Transverse colon (tissue), 4 donors: ENCODE measurements at places on chromosomes 13 and 19. TPM values are rescaled to one million over a fixed set of nuclear protein-coding genes. Genes with fewer than 3 reads are reported as not detected.

The PCDH17 gene
- total RNA-seq = 0.80 TPM

GRCh38 chr13:50512474-50513299 lies 330.8 kb downstream of the DLEU7 start:
- H3K27ac ChIP-seq = peak overlapping the region; percentile 84
- peak overlapping the region; percentile 41 for H3K4me3 ChIP-seq
- no peaks in the 10 kb centered on the region for H3K36me3 ChIP-seq
- DNase-seq = peak; percentile 75
- H3K27me3 ChIP-seq = no peaks in the 10 kb centered on the region

- peaks cover 92% of the 10 kb centered on the region for H3K4me1 ChIP-seq
- H3K27ac ChIP-seq = peak overlapping the region; percentile 91
- peak overlapping the region; percentile 55 for H3K4me3 ChIP-seq
- no peak for DNase-seq
- H3K36me3 ChIP-seq = no peaks in the 10 kb centered on the region
- H3K27me3 ChIP-seq = no peaks in the 10 kb centered on the region
These were observed 7.5 kb downstream of the KLF16 start for GRCh38 chr19:1855828-1856255.

- no peaks in the 10 kb centered on the region for H3K36me3 ChIP-seq
- H3K4me3 ChIP-seq = no peak overlapping the region
- H3K27ac ChIP-seq = no peak overlapping the region
- DNase-seq = no peak
These were observed 32.2 kb downstream of the SLC10A2 start for GRCh38 chr13:103033999-103034398.

DNA sequence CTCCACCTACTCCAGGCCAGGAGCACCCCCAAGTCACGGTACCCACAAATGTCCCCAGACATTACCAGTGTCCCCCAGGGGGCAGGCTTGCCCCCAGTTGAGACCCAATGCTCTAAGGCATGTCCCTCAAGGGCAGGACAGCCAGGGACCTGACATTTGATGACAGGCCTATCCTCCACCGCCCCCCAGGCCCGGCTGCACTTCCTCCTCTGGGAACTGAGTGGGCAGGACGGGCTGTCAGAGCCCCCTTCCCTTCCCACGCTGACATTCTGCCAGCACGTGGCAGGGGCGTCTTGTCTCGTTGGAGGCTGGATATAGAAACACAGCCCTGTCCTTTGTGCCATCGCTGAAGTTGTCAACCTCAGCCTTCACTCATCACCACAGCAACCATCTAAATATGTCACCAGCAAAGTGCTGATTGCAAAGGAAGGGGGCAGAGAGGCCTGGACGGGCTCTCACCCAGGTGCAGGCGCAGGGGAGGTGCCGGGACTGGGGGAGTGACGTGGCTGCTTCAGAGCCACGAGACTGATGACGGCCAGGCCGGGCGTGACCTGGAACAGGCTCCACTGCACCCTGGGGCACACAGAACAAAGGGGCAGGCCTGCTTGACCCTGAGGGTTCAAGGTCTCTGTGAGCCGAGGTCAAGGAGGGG lies 38.4 kb downstream of the GNG7 start:
- no peak overlapping the region for H3K27ac ChIP-seq
- H3K27me3 ChIP-seq = no peaks in the 10 kb centered on the region
- no peaks in the 10 kb centered on the region for H3K36me3 ChIP-seq

DNA sequence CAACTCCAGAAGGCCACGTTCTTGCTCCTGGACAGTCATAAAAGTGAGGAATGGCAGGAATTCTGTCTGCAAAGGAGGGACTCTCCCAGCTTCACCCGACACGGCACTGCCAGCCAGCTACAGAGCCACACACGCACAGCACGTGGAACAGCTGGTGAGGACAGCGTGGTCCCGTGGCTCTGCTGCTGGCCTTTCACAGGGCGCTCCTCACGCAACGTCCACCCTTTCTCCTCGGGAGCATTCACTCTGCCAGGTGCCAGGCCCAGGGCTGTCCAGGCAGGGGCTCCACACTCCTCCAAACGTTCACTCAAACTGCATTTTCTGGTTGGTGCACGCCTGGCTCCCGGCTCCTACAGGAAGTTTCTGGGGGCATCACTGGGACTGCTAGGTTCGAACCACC lies 14.4 kb downstream of the GRTP1 start:
- DNase-seq = no peak
- no peaks in the 10 kb centered on the region for H3K36me3 ChIP-seq
- H3K27ac ChIP-seq = no peak overlapping the region

DNA sequence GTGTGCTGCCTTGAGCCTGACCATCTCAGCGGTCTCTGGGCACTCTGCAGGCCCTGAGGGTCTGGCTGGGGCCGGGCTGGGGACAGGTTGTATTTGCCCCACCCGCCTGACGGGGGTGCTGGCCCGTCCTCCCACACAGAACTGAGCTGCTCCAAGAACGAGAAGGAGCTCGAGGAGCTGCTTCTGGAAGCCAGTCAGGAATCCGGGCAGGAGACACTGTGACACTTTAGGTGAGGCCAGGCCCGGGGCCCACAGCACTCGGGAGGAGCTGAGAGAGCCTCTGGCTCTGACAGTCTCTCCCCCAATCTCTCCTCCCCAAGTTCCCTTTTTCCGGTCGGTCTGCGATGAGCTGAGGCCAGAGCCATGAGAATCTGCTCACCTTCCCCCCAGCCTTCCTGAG lies 14.5 kb downstream of the NKPD1 start:
- peaks cover 9% of the 10 kb centered on the region for H3K27me3 ChIP-seq
- peaks cover 20% of the 10 kb centered on the region for H3K36me3 ChIP-seq
- no peak for DNase-seq
- H3K4me3 ChIP-seq = no peak overlapping the region
- H3K4me1 ChIP-seq = no peaks in the 10 kb centered on the region
